ENCODE measurements at places on chromosomes 3 and 15. TPM values are rescaled to one million over a fixed set of nuclear protein-coding genes. Genes with fewer than 3 reads are reported as not detected.

DNA sequence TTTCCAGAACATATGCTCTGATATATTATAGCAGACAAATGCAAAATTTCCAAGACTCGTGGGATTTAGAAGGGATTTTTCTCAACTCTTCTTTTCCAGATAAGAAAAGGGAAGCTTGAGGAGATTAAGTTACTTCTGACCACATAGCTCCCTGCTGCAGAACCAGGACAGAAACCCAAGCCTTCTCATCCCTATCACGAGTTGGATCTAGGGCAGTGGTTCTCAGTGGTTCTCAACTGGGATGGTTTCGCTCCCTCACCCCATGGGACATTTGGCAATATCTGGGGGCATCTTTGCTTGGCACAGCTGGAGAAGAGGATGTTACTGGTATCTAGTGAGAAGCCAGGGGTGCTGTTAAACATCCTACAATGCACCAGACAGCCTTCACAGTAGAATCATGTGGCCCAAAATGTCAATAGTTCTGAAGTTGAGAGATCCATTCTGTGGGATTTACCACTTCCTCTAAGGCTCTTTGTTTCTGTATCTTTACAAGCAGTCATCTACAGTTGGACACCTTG is 64.2 kb downstream of the LIPC start:
- no peak for DNase-seq

DNA sequence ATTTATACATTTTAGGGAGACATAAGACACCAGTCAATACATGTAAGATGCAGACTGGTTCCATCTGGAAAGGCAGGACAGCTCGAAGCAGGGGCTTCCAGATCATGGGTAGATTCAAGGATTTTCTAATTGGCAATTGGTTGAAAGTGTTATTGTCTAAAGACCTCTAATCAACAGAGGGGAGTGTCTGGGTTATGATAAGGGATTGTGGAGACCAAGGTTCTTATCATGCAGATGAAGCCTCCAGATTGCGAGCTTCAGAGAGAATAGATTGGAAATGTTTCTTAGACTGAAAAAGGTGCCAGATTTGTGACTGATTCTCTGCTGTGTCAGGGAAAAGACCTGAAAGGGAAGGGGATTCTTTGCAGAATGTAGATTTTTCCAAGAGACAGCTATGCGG is 15.1 kb downstream of the TM2D3 start:
- DNase-seq: no peak

DNA sequence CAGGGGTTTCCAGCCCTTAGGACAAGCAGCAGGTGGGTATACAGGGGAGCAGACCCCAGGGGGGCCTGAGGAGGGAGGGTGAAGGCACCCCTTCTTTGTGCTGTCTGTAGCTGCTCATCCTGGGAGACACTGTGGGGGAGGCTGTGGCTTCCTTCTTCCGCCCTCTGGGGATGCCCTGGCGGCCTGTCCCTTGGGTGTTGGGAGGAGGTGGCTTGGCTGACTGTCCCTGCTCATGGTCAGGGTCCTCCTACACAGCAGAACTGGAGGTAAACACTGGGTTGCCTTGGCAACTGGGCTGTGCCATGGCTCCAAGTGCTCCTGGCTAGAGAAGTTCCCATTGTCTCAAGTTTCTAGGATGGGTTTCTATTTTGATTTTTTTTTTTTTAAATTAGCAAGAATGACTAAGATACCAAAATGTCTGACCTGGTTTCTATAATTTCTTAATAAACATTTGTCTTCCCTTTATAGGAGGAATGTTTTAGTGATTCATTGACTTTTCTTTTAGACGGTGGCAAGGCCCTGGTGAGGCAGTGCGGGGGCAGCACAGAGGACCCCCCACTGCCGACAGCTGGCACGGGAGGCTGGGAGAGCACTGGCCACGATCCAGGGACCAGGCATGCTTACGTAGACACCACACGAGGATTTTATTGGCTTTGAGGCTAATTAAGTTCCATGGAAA is 12.4 kb downstream of the KLF13 start:
- no peak for DNase-seq

DNA sequence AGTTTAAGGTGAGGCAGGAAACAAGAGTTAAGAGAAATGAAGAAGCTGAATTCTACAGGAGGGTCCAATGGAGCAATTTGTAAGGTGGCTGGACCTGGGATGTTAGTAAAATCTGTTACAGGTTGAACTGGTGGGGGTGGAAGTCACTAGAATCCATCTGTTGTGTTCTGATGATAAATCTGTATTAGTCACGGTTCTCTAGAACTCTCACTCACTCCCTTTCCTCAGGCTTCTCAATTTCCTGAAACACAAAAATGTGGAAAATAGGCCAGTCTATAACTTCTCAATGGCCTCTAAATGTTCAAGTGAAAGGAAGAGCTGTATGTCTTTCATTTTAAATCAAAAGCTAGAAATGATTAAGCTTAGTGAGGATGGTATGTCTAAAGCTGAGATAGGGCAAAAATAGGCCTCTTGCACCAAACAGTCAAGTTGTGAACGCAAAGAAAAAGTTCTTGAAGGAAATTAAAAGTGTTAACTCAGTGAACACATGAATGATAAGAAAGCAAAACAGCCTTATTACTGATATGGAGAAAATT is 180.2 kb upstream of the CBLB start:
- no peak for DNase-seq

GRCh38 chr3:50442945-50443579 is 60.4 kb downstream of the CACNA2D2 start:
- no peak for DNase-seq

GRCh38 chr3:99856437-99857220 is 39.0 kb downstream of the CMSS1 start:
- DNase-seq: no peak

- no peak for DNase-seq
These were observed 101.8 kb downstream of the BDH1 start for GRCh38 chr3:197454014-197454413.

DNA sequence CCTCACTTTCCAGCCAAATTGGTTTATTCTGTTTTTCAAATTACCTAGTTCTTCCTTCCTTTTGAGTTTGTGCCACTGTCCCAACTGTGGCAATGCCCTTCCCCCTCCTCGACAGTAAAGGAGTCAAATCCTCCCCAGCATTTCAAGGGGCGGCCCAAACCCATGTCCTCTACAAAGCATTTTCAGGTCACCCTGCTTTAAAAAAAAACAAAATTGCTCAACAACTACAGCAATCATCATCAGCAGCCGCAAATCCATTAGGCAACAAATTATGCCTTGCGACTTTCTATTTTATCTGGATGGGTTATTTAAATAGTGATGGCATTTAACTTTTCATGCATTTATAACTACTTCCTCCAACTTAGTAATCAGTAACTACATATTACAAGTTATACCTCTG is 32.7 kb downstream of the PLD1 start:
- DNase-seq: no peak

- no peak for DNase-seq
These were observed 162.8 kb upstream of the ZNF385D start for GRCh38 chr3:21913791-21914190.

GRCh38 chr15:95210436-95210981 is 979.1 kb downstream of the MCTP2 start:
- DNase-seq: no peak

GRCh38 chr3:119585208-119585607 is 5.9 kb downstream of the ADPRH start:
- DNase-seq: no peak

GRCh38 chr15:88881775-88882174 is 13.6 kb downstream of the HAPLN3 start:
- no peak for DNase-seq

DNA sequence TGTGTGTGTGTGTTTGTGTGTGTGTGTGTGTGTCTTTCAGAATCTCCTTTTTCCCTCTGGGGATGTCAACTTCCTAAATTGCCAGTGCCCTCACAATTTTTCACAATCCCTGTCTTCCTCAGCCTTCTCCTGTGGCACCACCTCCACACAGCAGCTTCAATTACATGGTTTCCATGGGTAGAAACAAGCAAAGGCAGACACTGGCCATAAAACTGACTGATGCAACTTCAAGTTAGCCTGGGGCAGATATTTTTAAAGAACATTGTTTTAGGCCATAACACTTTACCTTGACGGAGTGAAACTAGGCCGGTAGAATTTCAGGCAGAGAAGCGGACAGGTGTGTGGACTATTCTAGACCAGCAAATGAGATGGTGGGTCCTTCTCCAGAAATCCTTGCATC is 405.8 kb upstream of the SUCLG2 start:
- no peak for DNase-seq

DNA sequence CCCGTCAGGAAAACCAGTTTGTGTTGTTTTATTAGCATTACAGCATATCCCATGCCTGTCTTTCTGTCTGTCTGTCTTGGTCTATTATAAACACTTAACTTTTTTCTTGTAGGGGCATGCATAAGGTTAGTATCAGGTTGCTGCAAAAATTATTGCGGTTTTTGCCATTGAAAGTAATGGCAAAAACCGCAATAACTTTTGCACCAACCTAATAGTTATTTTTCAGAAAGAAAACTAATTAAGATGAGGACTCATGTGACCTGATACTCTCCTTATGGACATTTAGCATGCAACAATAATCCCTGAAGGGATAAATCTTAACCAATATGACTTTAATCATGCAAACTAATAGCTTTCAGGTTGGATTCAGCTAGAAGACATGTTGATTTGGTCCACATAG is 326.7 kb upstream of the SUCLG2 start:
- no peak for DNase-seq

DNA sequence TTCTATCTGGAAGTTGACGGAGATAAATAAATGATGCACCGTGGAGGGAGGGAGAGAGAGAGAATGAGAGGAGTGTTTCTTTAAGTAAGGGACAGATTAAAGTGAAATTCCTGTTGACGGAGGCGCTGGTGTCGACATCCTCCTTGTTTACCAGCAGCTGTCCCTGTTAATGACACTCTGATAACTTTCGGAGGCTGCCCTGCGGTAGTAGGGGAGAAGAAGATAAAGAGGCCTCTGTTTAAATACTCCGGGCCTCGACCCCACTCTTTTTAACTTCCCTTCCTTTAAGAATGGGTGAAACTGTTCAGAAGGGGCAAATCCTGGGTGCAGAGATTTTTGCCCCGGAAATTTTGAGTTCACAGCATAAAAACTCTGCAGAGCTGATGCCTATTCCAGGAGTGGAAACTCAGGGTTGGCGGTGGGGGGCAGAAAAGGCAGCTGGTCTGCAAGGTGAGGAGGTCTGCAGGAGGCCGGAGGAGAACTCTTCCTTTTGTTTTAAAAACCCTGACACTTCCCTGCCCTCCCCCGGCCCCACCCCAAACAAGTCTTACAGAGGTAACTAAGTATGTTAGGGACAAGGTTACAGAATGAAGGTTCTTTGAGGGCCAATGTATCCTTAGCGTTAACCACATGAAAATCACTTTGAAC is 276.6 kb upstream of the NR2F2 start:
- no peak for DNase-seq

DNA sequence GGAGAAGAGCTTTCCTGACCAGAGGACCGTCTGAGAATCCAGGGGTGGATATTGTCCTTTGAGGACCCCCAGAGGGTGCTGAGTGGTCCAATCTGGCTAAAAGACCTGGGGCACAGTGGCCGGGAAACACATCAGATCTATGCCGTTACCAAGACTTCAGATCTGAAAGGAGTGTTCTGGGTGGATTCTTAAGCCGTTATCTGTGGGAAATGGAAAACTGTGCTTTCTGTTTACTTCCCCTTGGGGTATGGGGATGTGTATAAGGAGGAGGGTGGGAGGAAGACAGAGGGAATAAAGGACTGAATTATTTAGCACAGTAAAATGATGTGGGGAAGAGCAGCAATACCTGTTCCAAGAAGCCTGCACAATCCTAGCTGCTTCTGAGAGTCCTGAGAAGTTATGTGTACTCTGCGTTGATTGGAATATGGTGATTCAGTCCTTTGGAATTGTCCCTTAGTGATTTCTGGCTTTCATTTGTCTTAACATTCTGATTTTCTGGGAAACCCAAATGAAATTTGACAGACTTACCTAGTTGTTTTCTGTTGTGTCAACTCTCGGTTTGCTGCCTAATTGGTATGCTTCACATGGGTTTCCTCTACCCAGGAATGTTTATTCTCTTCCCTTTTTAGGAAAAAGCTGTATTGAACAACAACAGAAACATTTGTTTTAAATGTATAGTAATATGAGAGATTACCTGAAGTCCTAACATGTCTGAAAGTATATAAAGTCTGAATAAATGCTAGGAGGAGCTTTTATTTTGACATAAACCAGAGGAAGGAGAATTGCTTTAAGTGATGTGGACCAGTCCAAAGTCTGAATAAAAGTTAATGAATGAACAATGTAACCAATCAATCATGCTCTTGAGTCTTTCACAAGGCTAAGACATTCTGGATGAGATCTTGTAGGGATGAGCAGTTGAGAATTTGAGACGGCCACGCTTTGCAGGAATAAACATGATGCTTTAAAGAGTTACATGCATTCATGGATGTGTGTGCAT is 427.1 kb upstream of the C2CD4B start:
- DNase-seq: no peak

- no peak for DNase-seq
These were observed 7.6 kb downstream of the DNAH1 start for GRCh38 chr3:52323526-52324295.

- DNase-seq: no peak
These were observed 849.8 kb downstream of the NSUN3 start for GRCh38 chr3:94912656-94913055.

DNA sequence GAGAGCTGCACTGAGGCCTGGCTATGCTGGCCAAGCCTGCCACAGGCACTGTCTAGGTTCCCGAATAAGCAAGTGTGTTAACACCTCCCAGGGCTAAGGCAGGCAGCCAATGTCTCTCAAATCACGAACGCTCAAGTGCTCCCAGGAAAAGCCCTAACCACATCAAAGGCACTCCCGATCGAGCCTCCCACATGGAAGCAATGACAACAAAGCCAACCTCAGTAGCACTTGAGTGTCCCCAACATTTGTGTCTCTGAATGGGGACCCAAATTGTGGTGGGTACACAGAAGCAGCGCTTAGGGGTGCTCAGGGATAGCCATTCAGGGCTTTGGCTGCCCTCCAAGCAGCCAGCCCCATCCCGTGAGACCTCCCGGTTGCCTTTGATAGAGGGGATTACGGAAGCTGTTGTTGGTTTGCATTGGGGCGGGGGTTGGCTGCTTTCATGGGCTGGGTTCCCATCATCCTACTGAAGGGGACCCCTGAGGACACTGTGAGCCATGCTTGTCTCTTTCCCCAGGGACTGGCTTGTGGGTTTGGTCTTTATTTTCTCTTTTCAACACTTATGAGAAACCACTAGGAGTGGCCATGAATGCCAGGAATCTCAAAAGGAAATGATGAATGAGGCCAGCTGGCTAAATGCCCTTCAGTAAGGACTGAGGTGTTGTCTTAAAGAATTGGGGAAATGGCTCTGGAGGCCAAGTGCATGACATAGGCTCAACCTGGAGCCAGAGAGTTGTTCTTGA is 234.1 kb upstream of the FEZF2 start:
- peak; percentile 86 for DNase-seq

Gene TUSC7
- not detected for total RNA-seq

Gene ZBTB47
- 18.3 TPM for total RNA-seq

Gene CMTM8
- 17.0 TPM for total RNA-seq

Gene TLR9
- not detected for total RNA-seq

Gene LRRIQ4
- 0.12 TPM for total RNA-seq

Gene FBLN2
- total RNA-seq: 69.8 TPM

Gene ARGFX
- not detected for total RNA-seq

Gene WNT5A
- 16.8 TPM for total RNA-seq

Gene MEX3B
- total RNA-seq: 2.5 TPM

All from left lung (tissue), 14 donors.